ENCODE measurements at places on chromosomes 7 and 10.

GRCh38 chr7:137613006-137613525 is 233.7 kb downstream of the DGKI start:
- no peak for DNase-seq

GRCh38 chr7:114229246-114229645 is 185.4 kb upstream of the FOXP2 start:
- DNase-seq = no peak

GRCh38 chr7:79257959-79258358 is 195.5 kb downstream of the MAGI2 start:
- no peak for DNase-seq

GRCh38 chr10:46328853-46329689 is 42.3 kb downstream of the ANTXRL start:
- DNase-seq = no peak

DNA sequence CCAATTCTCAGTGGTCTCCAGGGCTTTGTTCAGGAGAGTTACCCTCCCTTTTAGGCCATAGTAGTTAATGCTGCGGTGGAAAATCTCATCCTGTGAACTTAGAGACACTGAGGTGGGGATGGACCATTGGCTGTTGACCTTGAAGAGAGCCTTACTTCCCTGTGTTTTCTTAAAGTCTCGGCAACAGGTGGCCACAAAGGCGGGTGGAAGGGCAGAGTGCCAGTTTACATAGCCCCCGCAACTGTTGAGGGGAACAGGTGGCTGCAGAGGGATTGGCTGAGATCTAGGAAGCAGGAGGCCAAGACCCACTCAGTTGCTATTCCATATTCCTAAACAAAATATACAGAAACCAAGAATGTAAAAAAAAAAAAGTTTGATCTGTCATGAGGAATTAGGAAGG is 160.6 kb downstream of the ST7 start:
- no peak for DNase-seq

DNA sequence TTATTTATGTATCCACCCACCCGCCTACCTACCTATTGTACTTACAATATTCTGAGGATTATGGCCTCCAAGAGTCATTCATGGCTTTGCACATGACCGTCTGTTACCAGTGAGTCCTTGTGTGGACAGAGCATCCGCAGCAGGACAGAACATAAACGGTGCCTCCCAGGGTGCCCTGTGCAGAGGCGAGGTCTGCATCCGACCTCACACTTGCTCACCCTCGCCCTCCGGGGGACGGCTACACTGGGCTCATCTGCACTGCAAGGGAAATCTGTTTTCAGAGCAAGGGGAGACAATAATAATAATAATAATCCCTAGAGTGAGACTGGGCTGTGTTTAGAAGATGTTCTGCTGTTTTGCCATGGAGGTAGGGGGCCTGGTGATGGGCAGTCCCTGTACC is 29.8 kb downstream of the PFKP start:
- DNase-seq = no peak

- peak; percentile 3 for DNase-seq
Measured at GRCh38 chr7:92944633-92945032, 108.3 kb upstream of the CDK6 start.

DNA sequence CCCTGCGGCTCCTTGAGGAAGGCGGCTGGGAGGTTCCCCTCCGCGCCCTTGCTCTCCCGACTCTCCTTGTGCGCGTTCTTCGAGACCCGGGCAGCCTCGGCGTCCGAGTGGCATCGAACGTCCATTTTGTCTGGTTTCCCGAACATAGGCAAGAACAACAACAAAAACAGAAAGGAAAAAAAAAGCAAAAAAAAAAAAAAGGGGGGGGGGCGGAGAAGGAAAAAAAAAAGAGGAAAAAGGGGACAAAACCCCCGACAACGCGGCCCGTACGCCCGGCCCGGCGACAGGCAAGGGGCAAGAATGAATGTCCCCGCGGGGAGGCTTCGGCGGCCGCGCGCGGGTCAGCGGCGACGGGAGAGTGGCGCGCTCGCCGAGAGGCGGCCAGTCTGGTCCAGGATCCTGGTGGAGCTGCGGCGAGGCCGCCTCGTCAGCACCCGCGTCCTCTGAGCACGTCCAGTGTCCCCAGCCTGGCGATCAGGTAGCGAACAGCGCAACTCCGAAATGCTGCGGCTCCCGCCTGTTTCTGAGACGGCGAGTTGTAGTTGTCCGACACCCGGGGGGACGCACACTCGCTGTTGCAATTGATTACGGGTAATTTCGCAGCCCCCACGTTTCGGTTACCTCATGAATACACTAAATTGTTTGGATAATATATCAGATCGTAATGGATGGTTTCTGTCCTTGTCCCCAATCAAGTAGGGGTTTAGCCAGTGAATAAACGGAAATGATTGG is at the start of gene VAX1:
TSS of gene VAX1 (minus strand) at position 360 of the 732 bp plus-strand sequence. CDS start at position 146, 214 bp downstream.
- no peak for DNase-seq

DNA sequence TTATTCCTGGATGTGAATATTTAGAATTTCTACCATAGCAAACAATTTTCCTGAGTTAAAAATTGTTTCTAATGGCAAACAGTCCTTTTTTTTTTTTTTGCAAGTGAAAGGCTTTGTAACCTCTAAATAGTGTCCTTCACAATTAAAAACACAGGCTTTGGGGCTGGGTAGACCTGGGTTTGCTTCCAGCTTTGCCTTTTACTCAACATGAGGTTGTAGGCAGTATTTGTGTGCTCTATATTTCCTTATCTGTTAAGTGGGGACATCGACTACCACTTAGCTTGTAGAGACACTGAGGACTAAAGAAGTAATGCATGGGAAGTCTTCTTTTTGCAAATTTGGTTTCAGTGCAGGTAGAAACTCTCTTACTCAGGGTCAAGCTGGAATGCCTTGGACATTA is 169.4 kb upstream of the GRB10 start:
- DNase-seq = no peak

DNA sequence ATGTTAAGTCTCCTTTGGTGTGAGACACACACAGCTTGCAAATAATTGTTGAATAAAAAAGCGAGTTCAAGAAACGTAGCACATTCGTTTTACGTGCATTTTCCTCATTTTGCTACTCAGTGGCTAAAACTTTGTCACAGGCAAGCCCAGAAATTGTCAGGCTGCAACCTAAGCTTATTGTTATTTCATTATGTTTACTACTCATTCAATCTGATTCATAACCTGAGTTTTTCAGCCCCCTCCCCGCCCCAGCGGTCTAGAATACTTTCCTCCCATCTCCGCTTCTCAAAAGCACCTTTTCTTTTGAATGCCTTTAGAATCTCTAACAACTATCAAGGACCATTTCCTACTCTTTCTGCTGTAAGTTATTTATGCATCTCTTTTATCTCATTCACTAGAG is 1.1 kb downstream of the FAM133B start:
- DNase-seq = peak; percentile 4

- no peak for DNase-seq
Measured at GRCh38 chr10:52769966-52770365, 2.6 kb downstream of the MBL2 start.

DNA sequence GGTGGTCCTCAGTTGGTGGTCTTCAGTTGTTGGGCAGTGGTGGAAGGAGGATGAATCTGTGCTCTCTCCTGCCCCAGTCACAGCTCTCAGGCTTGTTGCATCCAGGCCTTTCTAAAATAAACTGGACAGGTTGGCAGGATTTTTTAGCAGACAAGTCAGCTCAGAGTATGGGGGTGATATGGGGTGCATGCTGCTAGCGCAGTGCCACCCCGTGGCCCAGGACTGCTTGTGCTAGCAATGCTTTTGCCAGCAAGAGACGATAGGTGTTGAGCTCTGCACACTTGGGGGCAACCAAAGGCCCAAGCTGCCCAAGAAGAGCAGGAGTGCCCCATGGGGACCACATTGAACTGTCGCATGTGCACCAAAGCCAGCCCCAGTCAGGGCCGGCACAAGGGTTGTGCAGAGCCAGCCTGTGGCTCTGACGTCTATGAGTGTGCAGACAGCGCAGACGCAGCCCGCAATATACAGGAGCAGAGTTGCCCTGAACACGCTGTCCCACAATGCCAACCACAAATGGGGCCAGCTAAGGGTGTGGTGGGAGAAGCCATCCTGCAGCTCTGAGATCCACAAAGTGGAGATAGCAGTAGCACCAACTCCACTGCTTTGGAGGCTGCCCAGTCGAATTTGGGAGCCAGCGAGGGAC is 49.8 kb upstream of the PDSS1 start:
- no peak for DNase-seq

DNA sequence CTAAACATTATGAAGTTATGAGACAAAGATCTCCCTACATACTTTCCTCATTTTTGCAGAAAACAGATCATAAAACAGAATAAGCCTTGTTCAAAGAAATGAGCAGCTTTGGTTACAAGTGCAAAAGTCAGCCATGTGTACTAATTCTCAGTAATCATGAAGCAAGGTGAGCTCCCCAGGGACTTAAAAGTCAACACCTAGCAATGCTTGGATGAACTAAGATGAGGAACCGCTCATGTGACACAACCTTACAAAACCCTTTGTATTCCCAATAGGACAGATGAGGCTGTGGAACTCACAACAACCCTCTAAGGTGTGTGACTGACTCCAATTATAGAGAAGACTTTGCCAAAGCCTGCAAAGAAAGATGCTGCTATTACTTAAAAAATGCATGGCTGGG is 154.5 kb downstream of the SLC25A13 start:
- no peak for DNase-seq

DNA sequence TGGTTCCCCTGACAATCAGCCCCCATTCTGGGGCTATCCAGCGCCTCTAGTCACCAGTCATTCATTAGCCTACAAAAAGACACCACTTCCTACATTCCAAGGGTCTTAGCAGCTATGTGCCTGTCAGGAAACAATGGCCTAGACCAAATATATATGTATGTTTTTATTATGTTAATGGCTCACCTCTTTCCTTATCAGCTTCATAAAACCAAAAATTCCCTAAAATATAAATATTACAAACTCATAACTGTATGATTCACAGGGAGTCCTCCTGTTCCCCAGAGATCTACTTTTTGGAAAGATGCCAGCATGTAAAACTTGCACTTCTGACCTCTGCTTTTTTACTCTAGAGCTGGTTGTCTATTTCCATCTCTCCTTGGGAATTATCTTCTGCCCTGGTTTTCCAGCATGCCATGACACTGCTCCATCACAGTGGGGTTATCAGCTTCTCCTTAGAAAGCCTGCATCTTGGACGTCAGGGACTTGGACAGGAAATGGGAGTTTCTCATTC is 79.2 kb downstream of the ABCA13 start:
- peak; percentile 73 for DNase-seq

GRCh38 chr7:91940171-91940570 is 491 bp upstream of the AKAP9 start:
- peak; percentile 27 for DNase-seq

- DNase-seq = no peak
Measured at GRCh38 chr7:47218378-47219176, 363.3 kb downstream of the TNS3 start.

DNA sequence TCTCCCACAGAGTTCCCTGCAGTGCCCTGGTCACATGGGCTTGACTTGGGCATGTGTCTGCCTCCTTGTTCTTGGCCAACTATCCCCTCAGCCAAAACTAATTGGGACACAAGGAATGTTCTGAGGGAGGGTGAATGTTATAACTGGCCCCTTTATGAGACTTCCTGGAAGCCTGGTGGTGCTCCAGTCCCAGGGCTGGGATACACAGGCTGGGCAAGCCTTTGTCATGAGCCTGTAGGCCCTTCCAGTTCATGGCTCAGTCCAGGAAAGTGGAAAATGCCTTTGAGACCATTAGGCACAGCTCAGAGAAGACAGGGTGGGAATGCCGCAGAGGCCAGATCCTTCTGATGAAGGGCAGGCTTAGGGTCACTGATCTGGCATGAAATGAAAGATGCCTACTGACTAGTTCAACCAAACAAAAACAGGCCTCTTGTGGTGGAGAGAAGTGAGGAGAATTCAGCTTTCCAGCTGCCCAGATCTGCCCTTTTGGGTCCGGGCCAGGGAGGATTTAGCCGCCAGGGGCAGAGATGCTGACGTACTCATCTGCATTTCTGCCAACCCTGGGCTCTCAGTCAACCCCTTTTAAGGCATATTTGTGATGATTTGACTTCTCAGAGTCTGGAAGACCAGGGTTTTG is 961.5 kb downstream of the KCNMA1 start:
- DNase-seq = peak; percentile 7

GRCh38 chr10:72039377-72039776 is 49.0 kb downstream of the SPOCK2 start:
- DNase-seq = no peak

DNA sequence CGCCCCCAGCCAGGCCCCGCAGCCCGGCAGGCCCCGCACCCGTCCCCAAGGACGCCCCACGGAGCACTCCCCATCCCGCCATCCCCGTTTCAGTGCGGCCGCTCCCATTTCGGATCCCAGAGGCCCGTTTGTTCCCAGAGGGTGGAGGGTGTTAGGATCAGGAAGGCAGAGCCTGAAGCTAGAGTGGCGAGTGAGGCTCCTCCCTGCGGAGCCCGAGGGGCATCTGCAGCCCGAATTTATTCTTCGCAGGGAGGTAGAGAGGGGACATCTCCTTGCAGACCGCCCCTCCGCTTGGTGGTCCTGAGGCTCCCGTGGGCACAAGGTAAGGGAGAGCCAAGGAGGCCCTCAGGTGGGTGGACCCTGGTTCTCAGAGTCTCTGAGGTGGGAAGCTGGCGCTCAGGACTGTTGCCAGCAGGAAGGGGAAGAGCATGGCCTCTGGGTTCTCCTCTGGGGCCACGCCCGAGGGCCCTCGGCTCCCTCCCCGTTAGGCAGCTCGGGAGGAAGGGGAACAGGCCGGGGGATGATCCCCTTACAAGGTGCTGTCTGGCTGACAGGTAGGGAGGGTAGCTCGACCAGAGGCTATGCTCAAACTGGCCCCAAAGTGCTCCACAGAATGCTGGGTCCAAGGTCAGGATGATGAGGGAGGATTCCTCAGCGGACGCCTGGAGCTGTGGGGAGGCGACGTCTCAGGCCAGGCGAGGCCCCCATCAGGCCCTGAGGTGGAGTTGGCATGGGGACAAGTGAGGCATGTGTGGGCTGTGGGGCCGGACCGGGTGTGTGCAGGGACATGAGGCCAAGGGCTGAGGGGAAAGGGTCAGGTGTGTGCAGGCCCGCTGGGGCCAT is 17.4 kb downstream of the POLL start:
- DNase-seq = no peak

GRCh38 chr10:31125789-31126188 is 94.1 kb upstream of the ZNF438 start:
- DNase-seq = no peak

GRCh38 chr7:148615085-148615730 is 24.6 kb downstream of the C7orf33 start:
- no peak for DNase-seq

DNA sequence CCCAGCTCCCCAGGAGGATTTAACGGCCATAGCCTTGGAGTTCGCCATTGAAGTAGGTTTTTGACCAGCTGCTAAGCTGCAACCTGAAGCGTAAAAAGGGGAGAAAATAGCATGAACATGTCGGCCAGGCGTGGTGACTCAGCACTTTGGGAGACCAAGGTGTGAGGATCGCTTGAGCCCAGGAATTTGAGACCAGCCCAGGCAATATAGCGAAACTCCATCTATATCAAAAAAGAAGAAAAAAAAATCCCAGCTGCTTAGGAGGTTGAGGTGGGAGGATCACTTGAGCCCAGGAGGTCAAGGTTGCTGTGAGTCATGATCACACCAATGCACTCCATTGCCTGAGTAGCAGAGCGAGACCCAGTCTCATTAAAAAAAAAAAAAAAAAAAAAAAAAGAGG is 32.2 kb upstream of the MCU start:
- DNase-seq = no peak

Data from cardiac fibroblast (primary cell).